NCI-H524 (cell line): ENCODE measurements at places on chromosomes 12 and 14.
A peak's percentile ranks its signal among the peaks of the same experiment; 100 is the strongest.

DNA sequence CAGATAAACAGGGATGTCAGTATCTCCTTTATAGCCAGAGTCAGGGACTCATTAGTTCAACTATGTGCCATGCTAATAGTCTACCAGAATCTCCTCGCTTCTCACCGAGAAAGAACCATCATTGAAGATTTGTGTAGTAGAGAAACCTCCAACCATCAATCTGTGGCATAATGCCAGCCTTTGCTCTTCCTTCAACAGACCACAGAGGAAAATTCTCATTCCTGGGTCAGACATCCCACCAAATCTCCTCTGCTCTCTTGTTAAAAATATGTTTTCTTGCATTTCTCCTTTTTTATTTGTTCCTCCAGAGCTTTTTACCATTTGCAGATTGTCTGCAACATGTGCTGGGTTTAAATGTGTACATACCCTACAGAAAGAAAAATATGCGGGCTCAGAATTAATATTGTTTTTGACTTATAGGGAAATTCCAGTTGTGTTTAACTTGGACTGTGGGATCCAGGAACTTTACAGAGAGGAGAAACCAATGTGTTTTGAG, 64.9 kb downstream of the LLPH start:
- no peak for DNase-seq

DNA sequence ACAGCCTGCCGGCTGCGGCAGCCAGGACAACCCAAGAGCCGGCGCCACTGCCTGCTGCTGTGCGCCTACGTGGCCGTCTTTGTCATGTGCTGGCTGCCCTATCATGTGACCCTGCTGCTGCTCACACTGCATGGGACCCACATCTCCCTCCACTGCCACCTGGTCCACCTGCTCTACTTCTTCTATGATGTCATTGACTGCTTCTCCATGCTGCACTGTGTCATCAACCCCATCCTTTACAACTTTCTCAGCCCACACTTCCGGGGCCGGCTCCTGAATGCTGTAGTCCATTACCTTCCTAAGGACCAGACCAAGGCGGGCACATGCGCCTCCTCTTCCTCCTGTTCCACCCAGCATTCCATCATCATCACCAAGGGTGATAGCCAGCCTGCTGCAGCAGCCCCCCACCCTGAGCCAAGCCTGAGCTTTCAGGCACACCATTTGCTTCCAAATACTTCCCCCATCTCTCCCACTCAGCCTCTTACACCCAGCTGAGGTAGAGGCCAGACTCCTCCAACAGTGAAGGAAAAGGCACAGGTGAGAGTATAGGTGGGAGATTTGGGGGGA, 10.3 kb downstream of the ZBTB39 start:
- no peak for DNase-seq

GRCh38 chr14:94001501-94002396, 4.6 kb downstream of the CCDC197 start:
- DNase-seq, result peak; percentile 51

GRCh38 chr12:76410781-76411180, 62.6 kb upstream of the BBS10 start:
- DNase-seq, result no peak

- no peak for DNase-seq
Measured at GRCh38 chr14:95523815-95524448, 7.5 kb upstream of the SYNE3 start.

- DNase-seq, result no peak
Measured at GRCh38 chr14:79044894-79045624, 874.9 kb downstream of the NRXN3 start.

DNA sequence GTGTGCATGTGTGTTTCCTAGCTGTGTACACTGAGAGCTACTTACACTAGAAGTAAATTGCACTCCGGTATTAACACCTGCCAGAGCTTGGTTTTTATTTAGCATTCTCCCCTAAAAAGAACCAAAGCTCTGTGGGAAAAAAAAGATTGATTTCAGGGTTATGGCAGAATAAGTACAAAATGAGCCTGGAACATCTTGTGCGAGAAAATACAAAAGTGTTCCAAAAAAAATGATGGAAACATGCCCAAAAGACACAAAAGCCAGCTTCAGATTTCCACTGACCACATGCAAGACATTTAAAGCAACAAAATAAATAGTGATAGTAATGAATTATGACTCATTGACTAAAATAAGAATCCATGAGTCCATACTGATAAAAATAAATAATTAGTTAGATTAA, 188.3 kb downstream of the GXYLT1 start:
- no peak for DNase-seq

DNA sequence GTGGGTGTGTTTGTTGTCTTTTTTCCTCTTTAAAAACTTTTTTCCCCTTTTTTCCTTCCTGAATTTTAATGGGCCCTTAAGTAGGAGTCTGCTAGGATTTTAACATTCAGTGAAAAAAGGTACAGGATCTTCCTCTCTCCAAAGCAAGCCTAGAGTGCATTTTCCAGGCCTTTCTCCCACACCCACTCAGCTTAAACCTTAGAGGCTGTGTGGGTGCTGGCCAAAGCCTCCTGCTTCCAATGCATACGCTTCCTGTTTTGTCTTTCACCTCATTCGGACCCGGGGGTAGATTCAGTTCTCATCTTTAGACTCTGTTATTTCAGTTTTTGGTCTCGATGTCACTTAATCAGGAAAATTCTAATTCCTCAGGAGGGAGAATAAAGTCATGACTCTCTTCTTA, 51.2 kb downstream of the TMEM30B start:
- DNase-seq, result no peak
